Activated CD4-positive, alpha-beta T cell treated with anti-CD3 and anti-CD28 coated beads, Interleukin-2, amount 50 U/mL, for 48 hours (primary cell): ENCODE measurements at places on chromosomes 12 and 14.
A peak's percentile ranks its signal among the peaks of the same experiment; 100 is the strongest.

DNA sequence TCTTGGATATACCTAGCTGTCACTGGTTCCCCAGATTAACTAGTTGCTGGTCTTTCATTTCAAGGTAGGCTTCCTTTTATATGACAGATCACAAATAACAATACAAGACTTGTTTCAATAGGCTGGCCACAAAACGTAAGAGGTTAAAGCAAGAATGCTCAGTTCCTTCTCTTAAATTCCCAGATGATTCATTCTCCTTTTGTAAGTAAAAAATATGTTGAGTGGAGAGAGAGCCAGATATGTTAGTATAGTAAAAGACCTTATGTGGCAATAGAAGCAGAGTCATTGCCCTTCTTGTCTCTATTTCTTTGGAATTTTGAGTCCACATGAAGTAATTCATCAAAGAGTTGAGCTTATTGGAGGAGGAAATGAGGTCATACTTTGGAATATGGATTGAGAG is 939.0 kb upstream of the ATXN7L3B start:
- no peak for DNase-seq

DNA sequence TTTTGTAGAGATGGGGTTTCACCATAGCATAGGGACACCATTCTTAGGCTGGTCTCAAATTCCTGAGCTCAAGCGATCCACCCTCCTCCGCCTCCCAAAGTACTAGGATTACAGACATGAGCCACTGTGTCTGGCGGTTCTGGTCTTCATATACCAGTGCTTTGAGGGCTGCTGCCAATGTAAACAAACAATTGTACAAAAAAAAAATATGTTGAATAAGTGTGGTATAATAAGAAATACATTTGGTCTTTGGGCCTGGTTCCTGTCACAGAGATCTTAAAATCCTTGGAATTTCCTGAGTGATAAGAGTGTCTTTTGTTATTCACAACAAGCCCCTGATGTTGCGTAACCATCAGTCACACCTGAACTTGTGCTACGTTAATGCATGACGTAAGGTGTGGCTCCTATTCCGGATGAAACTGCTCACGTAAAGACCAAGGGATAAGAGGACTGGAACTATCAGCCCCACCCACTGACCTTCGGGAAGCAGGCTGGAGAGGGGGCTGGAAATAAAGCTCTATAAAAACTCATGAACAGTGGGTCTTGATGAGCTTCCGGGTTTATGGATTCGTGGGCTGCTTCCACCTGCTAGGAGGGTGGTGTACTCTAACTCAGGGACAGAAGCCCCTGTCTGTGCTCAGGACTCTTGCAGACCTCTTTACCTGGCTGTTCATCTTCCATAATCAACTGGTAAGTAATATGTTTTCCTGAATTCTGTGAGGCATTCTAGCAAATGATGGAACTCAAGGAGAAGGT is 16.5 kb upstream of the RIMKLB start:
- DNase-seq, result no peak

- DNase-seq, result no peak
Measured at GRCh38 chr12:75390156-75390898, 562 bp upstream of the GLIPR1L2 start.

GRCh38 chr14:65318636-65319506 is 93.7 kb upstream of the FUT8 start:
- DNase-seq, result no peak

DNA sequence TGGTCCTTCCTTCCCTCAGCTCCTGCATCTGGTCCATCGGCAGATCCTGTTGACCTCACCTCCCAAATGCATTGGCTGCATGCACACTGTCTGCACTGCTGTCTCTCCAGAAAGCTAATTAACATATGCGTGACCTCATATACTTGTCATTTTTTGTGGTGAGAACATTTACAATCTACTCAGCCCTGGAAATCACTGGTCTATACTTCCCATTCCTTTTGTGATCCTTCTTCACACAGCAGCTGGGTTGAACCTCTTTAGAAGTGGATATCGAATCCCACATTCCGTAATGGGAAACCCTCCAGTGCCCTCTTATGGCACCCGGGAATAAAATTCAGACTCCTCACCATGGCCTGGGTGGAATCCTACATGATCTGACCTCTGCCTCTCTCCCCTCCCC is 45.0 kb downstream of the SMOC1 start:
- no peak for DNase-seq

- no peak for DNase-seq
Measured at GRCh38 chr14:76957224-76957891, 71.2 kb downstream of the IRF2BPL start.

DNA sequence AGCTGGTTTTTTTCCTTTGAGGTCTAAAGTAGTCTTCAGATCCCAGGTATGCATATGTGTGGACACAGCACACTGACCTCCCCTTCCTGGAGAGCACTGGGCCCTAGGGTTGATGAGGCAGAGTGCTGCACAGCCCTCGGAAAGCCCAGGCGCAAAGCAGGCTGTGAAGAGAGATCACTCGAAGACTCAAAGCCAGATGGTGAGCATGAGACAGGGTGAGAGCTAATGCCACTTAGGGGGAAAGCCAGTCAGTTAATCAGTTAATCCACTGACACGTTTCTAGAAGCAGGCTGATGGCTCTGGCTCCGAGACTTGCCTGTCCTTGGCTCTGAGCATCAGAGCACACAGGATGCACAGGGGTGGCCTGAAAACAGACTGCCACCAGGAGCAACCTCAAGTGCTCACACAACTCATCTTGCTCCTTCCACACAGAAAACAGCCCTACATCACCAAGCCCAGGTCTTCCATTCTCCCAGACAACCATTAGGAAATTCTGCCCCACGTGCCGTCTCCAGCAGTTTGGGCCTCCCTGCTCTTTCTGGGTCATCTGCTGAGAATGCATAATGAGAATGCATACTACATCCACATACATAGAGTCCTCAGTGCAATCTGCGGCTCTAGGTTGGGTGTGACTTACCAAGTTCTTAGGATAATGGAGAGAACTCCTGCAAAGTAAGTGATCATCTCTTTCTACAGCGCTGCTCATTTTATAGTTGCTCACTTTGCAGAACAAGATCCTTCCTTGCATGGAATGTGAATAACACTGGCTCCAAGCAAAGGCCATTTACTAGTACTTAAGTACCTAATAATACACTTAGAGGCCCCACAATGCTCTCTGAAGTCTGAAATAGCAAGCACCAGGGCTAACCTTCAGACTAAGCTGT is 12.0 kb downstream of the AQP6 start:
- DNase-seq, result no peak

- DNase-seq, result no peak
Measured at GRCh38 chr14:85909581-85909980, 379.6 kb downstream of the FLRT2 start.

GRCh38 chr14:74314576-74314975 is 11.8 kb upstream of the ABCD4 start:
- DNase-seq, result no peak

DNA sequence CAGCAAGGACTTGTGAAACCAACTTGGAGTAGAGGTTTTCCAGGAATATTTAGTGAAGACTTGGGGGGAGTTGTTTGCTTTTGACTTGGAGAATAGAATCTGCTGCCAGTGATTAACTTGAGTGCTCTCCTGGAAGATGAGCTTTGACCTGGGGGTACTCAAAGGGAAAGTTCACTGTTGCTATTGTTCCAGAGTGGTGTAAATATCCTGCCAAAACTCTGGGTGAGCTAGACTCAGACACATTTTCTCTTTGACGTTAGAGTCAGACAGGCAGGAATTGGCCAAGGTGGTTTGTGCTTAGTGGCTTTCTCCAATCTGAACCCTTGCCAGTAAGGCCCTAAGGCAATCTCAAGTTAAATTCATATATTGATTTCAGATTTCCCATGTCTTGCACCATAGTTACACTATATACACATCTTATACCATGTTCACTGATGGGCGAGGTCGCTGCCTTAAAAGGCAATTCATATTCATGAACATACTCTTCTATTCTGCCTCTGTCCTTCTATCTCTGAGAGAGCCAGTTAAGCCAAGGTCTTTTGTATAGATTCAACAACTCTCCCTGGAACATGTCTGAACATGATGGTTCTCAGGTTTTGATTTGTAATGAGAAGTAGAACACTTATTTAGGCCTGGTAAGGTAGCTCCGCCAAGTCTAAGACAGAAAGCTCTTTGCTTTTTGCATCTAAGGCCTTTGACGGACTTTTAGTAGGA is 204.6 kb upstream of the SLC38A2 start:
- DNase-seq, result no peak

DNA sequence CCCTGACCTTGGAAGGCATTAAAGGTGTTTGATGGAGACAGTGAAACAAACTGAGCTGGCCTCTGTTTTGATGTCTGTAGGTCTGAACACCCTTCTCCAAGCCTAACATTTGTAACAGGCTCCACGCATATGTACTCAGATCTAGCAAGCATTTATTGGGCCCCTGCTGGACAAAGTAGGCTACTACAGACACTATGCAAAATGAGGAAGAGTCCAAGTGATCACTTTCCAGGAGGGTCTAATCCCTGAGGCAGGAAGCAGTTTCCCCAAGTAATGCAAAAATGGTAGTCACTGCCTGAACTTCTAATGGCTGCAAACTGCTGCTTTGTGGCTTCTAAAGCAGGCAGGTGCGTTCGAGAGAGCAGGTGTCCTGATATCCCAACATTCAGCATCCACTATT is 405.8 kb downstream of the MED13L start:
- peak; percentile 6 for DNase-seq

GRCh38 chr12:86234316-86234855 is 21.8 kb downstream of the MGAT4C start:
- no peak for DNase-seq
